ENCODE measurements at places on chromosomes 7 and 10. TPM values are rescaled to one million over a fixed set of nuclear protein-coding genes. Genes with fewer than 3 reads are reported as not detected.

DNA sequence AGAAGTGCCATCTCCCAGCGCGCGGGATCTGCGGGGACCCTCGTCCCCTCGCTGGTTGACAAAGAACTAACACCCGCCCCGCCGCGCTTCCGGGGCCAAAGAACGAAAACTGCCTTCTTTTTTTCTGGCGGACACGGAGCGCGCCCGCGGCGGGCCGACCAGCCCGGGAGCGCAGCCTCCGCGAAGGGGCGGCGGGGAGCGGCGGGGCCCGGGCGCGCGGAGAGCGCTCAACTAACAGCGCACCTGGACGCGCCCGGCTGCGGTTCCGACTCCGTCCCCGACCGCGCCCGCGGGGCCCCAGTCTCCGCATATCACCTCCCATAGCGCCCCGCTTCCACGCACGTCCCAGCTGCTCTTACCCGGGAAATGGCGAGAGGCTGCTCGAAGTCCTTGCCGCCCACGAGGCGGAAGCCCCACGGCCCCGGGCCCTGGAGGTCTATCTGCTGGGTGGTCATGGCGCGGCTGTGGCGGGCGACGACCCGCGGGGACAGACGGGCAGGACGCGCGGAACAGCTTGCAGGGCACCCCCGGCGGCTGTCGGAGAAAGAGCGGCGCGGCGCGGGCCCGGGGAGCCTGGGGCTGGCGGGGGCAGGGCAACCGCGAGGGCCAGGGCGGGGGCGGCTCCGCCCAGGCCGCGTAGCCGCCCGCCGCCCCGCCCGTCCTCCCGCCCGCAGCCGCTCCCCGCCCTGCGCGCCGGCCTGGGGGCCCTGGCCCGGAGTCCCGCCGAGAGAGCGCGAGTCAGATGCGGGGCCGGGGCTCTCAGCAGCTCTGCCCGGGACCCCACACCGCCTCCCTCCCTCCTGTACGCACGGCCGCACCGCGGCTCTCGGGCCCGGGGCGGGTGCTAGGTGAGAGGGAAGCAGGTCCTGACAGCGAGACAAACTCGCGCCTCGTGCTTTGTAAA lies at the start of gene PDLIM1:
Gene PDLIM1 (minus strand): TSS at position 543 of the 904 bp plus-strand sequence. CDS start 88 bp downstream, at position 455.
- peak; percentile 64 for DNase-seq

DNA sequence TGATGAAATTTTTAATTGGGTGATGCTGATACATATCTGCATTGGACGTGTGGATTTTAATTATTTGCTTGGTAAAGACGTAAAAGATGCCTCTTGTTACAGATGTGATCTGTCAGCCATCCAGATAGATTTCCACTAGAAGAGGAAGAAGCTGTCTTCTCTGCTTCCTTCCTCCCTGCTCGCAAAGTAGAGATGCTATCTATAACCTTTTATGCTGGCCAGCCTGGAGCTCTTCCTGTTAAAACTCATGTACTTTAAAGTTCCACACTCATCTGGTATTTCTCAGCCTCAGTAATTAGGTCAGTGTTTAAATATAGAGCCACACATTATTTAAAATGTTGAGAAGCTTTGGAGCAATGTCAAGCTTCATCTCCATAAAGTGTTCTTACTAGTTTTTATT lies 51.2 kb upstream of the TMEM229A start:
- DNase-seq: no peak

GRCh38 chr7:46391231-46392201 lies 470.4 kb upstream of the IGFBP3 start:
- DNase-seq: no peak

GRCh38 chr10:3906511-3907111 lies 121.6 kb upstream of the KLF6 start:
- DNase-seq: no peak

DNA sequence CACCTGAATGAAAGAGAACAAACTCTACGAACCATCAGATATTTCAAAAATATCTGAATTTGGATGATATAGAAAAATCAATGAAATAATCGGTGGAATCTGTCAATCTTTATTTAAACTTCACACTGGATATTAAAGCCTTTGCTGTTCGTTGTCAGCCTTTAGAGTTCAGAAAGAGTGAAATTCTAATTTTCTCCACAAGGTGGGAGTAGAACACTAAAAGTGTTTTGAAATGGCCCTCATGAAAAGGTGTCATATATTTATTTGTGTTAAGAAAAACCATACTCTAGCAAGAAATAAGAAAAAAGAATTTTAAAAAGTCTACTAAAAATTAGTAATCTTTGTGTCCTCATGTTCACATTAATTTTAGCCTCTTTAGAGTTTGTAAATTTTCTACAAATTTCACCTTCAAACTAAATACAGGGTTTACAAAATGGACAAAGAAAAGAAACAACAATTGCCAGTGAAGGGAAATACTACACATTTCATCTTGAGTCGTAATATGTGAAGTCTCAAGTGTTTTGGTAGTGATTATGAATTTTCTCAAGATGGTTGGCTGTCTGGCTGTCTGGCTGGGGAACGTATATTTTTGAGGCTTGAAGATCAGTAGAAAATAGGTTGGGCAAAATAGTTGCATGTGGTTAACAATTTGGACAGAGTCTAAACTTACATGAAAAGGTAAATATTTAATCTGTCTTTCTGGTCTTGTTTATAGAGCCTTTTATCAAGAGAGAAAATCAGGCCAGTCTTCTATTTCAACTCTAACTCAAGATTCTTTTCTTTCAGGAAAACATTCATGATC lies 43.7 kb downstream of the DNAJB9 start:
- no peak for DNase-seq

GRCh38 chr7:127943541-127944521 lies 87.4 kb downstream of the LRRC4 start:
- DNase-seq: no peak

GRCh38 chr10:53536322-53536721 lies 763.7 kb upstream of the MBL2 start:
- no peak for DNase-seq

- DNase-seq: no peak
Measured at GRCh38 chr7:76506081-76506440, 4.3 kb upstream of the UPK3B start.

DNA sequence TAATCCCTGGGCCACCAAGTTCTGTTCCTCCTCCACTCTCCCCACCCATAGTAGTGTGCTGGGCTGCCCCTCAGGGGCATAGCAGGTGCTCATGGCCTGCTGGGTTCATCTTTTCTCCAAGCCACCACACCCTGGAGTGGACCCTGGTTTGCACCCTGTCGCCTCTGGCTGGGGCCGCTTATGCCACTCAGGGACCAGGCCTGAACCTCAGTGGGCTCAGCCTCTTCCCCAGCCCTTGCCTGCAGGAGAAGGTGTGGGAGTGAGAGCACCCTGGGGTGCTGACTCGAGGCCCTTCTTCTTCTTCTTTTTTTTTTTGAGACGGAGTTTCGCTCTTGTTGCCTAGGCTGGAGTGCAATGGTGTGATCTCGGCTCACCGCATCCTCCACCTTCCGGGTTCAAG lies 10.2 kb downstream of the CLIP2 start:
- DNase-seq: no peak

DNA sequence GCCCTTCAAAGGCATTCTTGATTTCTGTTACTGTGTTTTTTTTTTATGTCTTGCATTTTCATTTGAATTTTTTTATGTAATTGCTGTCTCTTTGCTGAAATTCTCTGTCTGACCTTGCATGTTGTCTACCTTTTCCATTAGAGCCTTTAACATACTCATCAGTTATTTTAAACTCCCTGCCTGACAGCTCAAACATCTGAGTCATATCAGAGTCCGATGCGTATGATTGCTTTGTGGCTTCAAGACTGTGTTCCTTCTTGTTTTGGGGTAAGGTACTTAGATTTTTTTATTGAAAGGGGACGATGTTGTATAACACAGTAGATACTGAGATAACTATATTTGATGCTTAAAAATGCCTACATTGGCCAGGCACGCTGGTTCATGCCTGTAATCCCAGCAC lies 9.7 kb upstream of the TARP start:
- DNase-seq: no peak

DNA sequence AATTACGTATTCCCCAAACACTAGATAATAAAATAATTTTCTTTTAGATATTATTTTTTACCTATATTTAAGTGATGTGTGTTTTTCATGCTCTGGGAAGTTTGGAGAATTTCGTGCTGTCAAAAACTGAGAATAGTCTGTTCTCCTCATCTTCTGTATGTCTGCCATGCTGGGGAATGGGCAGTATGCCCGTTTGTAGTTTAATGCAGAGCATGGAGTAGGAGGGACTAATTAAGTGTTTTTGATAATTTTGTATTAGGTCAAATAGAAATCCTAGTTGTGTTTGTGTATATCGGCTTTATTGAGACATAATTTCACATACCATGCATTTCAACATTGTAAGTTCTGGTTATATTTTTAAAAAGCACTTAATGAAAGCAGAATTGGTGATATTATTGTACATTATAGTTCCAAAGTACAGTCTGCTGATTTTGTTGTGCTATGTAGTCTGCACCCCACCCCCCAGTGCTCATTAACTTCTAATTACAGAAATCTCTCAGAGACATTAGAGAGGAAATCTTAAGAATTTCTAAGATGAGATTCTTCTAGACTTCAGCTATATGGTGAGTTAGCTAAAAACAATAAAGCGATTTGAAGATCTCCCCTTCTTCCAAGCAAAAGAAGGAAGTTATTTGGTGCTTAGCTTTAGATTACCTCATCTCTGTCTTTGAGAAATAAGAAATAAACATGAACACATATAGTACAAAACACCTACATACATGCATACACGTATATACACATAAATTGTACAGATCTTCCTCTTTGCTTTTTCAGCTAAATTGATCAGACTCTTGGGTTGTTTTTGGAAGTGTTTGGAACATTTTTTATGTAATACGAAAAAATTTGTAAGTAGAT lies 22.2 kb downstream of the ZRANB1 start:
- DNase-seq: no peak

DNA sequence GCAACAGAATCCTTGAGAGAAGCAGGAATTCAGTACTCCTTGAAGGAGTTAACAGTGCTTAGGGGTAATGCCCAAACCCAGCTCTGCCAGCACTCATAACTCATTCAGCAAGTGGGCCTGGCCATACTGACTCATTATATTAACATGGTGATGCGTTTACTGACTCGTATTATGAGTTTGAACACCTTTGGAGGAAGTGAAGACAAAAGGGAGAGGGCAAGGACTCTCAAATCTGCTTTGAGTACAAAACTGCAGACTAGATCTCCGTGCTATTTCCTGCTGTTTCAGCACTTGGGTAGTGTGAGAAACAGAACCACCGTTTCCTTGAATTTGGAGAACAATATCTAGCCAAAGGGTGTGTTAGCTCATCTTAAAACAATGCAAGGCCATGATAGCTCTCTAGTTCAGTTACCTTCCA lies 30.8 kb downstream of the SLC16A9 start:
- DNase-seq: peak; percentile 17

GRCh38 chr7:91776171-91776570 lies 104.3 kb downstream of the MTERF1 start:
- no peak for DNase-seq

GRCh38 chr7:17402628-17403278 lies 104.3 kb downstream of the AHR start:
- no peak for DNase-seq

GRCh38 chr10:119205894-119206602 lies 1.3 kb upstream of the GRK5 start:
- DNase-seq: peak; percentile 71

DNA sequence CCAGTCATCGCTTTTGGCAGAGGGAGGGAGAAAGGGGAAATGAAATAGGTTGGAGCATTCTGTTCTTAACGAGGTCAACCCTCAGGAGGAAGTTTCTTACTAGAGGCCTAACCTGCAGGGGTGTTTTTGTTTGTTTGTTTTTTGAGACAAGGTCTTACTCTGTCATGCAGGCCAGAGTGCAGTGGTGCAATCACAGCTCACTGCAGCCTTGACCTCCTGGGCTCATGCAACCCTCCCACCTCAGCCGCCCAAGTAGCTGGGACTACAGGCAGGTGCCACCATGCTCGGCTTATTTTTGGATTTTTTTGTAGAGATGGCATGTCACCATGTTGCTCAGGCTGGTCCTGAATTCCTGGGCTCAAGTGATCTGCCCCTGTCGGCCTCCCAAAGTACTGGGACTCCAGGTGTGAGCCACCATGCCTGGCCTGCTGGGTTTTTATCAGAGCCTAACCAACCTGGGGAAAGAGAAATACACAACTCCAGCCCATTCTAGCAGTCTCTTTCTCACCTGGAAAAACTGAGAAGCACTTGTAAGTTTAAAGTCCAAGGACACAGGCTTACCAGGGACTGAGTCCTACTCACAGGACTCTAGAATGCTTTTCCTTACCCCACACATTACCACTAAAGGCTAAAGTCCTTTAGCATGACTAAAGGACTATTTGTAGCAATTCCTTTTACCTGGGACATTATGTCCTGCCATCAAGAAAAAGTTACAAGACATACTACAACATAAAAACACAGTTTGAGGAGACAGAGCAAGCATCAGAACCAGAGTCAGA lies 101.0 kb upstream of the EGFR start:
- no peak for DNase-seq

- no peak for DNase-seq
Measured at GRCh38 chr10:51020200-51020599, 54.1 kb upstream of the PRKG1 start.

- no peak for DNase-seq
Measured at GRCh38 chr10:28060031-28060607, 61.2 kb upstream of the ODAD2 start.

DNA sequence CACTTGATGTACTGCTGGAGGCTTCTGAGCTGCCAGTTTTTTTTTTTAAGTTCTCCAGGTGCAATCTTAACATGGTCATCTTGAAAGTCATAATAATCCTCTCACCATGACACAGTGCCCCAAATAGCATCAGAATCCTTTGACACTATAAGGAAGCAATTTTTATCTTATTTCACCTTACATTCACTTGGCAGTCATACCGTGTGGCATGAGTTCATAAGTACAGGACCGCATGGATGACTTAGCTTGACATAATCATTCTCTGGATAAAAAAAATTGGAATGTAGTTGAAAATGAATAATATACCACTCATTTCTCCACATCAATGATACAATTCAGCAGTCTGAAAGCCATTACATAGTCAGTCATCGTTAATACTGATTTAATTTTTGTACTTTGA lies 25.6 kb upstream of the TMEM196 start:
- no peak for DNase-seq

- no peak for DNase-seq
Measured at GRCh38 chr10:25498645-25499044, 323.8 kb downstream of the GPR158 start.

Gene RBM48
- 17.8 TPM for total RNA-seq

Gene VWC2
- not detected for total RNA-seq

Gene CALML3
- not detected for total RNA-seq

Gene HOXA2
- not detected for total RNA-seq

Gene HOXA3
- not detected for total RNA-seq

Gene PON3
- not detected for total RNA-seq

Gene SH2D4B
- total RNA-seq: 0.15 TPM

Gene AKR1C1
- 0.85 TPM for total RNA-seq

Gene PRRT4
- not detected for total RNA-seq
